ENCODE measurements at places on chromosomes 5 and 9.

- peak; percentile 63 for DNase-seq
Observed at GRCh38 chr9:86093788-86094555, 5.4 kb downstream of the GOLM1 start.

DNA sequence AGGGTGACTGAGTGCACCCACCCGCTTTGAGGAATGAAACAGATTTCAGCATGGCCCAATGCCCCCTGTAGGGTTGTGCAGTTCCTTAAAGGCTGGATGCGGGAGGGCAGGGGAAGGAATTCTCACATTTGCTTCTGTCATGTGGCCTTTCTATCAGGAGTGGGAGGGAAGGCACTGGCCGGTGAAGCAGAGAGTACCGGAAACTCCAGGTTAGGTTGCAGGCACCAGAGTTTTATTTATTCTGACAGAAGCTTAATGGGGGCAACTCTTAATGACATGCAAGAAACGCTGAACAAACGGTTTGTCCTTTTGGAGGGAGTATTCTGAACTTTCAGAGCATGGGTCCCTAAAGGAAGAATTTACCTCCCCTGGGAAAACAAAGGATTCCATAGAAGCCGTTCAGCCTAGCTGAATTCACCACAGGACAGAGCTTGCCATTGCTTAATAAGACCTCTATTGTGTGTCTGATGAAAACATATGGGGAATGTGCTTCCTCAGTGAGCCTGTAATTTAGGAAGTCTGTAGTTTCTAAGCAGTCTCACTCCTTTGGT, 44.1 kb upstream of the EQTN start:
- no peak for DNase-seq

GRCh38 chr5:135437796-135438560, 9.2 kb downstream of the DCANP1 start:
- DNase-seq: peak; percentile 52

DNA sequence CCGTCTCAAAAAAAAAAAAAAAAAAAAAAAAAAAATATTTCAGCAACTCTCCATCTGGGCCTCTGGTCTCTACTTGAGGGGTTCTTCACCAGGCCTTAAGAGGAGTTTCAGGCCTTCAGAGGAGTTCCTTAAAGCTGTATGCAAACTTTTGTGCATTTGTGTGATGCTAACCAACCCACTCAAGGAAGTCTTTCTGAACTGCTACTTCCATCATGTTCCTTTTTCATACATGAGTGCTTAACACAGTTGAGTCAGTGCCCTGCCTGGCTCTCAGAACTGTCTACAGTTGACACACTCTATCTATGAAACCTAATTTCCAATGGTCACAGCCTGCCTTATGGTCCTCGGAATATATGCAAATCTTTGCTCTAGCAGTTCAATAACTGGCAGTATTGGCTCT, 146.5 kb downstream of the MEF2C start:
- no peak for DNase-seq

DNA sequence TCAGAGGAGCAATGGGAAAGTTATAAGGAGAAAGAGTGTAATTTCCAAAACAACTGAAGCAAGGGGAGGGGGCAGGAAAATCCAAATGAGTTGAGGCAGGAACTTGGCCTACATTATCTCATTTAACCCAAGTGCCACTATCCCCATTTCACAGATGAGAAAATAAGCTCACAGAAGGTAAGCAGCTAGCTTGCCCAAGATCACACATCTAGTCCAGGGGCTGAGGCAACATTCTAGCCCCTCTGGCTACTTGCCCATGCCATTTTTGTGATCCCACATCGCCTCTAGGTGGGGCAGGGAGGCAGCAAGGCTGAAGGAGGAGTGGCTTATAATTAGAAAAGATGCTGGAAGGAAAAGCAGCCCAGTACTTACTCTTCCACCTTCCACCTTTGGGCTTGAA, 2.6 kb upstream of the PSIP1 start:
- DNase-seq: peak; percentile 21

GRCh38 chr5:179825655-179826182, 5.0 kb downstream of the SQSTM1 start:
- no peak for DNase-seq

DNA sequence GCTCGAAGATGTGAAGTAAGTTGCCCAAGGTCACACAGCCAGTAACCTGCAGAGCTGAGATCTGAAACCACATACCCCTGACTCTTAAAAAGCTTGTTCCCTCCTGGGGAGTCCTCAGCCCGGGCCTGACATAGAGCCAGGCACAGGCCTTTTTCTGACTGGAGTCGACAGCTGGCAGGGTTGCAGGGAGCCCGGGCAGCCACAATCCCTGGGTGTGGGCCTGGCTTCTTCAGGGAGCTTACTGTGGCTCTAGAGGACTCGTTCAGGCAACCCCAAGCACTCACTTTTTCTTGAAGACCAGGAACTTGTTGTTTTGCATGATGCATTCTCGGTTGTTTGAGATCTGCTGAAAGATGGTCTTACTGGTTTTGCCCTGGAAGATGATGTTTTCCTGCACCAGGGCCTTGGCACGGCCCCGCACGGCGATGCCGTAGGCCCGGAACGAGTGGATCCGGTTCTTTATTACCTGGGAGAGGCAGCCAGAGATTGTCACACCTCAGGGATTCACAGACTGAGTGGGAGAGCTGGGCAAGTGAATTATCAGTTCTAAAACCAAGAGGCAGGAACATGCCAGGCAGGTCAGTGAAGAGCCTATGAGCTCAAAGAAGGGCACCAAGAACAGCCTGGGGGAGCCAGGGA, 30.0 kb downstream of the POLR1E start:
- DNase-seq: no peak

DNA sequence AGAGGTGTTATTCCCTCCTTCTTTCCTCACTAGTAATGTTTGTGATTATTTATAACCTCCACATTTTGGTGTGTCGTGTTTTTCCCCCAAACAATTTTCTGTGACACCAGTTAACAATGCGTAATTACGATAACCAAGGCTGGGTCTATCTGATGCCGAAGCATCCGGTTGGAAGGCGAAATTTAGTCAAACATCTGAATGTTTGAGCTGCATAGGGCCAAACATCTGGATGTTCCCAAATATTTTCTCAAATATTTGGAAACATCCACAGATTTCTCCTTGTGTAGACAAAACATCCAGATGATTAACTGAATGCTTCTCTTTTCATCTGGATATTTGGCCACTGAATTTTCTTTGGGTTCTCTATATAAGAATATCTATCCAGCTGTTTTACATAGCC, 371.7 kb downstream of the NFIB start:
- no peak for DNase-seq

GRCh38 chr5:122882831-122883230, 37.4 kb downstream of the SNX24 start:
- DNase-seq: no peak

DNA sequence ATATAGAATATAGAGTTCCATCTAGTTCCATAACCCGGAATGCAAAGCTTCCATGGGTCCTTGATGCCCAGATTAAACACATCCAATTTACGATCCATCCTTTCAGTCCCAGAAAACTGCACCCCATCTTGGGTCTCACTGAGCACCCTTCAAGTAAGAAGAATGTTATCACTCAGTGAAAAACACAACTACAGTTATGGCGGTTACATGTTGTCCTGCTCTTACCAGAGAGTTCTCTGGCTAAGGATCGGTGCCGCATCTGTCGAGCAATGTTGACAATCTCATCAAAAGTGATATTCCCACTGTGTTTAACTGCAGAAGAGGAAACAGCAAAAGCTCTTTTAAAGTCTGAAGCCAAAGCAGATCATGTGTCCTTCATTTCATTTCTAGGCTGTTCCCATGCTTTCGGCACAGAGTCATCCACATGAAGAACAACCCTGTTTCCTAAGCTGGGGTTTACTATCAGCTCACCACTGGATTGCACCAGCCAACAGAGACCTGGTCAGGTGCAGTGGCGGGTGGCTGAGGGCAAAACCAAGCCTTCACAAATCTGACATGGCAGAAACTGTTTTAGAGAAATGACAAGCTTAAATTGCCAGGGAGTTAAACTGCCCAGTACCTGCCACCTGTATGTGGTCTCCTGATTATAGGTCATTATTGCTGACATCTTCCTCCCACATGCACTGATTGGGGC, 2.9 kb downstream of the RPL12 start:
- DNase-seq: no peak

GRCh38 chr5:122420537-122421236, 108.7 kb downstream of the SNCAIP start:
- no peak for DNase-seq

- DNase-seq: no peak
Observed at GRCh38 chr9:133763272-133764183, 25.4 kb upstream of the SARDH start.

GRCh38 chr9:128288273-128289004, 12.4 kb downstream of the SWI5 start:
- no peak for DNase-seq

DNA sequence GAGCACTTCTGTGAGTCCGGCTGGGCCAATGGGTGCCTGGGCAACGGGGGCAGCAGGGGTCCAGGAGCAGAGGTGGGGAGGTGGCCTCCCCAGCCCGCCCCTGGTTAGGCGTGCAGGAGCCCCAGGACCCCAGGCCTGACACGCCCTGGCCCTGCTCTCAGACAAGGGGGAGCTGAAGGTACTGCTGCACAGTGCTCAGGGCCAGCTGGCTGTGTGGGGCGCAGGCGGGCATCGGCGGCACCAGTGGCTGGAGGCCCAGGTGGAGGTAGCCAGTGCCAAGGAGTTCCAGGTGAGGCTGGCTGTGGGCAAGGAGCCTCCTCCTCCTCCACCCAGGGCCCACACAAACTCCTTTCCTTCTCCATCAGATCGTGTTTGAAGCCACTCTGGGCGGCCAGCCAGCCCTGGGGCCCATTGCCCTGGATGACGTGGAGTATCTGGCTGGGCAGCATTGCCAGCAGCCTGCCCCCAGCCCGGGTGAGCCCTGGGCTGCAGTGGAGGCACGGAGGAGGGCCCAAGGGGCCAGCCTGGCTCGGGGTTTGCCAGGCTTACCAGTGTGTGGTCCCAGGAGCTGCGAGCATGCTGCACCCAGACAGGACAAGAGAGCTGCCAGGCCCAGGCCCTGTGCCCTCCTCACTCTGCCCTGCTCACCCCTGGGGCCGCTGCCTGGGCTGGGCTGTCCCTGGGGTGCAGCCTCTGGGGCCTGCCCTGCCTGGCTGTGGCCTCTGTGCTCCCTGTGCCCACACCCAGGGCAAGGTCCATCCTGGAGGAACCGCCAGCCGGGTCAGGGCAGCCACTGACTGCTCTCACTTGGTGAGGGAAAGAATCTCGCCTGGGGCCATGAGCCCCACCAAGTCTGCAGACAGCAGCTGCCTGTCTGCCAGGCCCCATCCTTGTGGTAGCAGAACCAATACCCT, 7.0 kb downstream of the MAMDC4 start:
- no peak for DNase-seq

DNA sequence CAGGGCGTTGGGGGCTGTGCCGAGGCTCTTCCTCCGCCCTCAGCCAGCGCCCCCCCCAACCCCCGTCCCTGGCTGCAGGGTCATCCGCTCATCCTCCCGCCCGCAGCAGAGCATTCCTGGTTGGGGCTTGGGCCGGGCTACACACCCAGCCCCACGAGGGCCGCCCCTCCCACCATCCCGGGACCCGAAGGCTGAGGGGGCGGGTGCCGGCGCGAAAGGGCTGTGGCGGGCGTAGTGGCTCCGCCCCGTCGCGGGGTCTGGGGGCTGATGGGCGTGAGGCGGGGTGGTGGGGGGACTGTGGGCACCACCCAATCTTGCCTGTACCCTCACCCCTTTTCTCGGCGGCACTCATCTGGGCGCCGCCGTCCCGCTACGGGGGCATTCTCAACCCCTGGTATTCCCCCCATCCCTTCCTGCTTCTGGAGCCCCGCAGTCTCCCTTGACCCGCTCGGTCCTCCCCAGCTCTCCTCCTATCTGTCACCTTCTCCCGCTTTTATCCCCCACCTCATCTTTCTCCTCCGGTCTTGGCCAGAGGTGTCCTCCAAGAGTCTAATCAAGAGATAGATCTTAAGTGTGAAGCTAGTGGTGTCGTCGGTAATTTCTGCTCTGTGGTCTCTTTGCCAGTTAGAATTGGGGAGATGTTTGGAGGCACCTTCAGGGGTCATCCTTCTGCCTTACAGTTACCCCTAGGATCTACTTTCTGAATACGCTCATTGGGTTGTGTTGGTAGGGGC, 1.6 kb downstream of the FER start:
- peak; percentile 34 for DNase-seq

GRCh38 chr9:134961331-134962064, 43.8 kb upstream of the FCN1 start:
- DNase-seq: no peak
